ENCODE measurements at places on chromosomes 16 and 17. TPM values are rescaled to one million over a fixed set of nuclear protein-coding genes. Genes with fewer than 3 reads are reported as not detected.

DNA sequence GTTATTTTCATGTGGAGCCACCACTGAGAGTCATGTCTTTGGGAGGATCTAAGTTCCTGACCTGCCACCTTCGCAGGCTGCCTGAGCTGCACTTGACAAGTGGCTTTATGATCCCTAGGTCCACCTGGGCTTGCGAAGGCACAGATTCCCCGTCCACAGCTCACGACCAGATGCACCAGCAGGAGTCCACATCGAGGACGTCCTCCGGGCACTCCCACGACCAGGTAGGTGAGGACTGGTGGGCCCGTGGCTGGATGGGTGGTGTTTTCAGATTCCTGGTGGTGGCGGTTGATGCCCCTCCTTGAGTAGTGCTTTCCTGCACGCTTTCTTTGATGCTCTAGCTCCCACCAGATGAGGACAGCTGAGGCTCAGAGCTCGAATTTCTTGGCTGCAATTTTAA is 14.8 kb downstream of the FAM234A start:
- no peak overlapping the region for H3K27ac ChIP-seq
- no peak overlapping the region for H3K4me3 ChIP-seq
- DNase-seq, result no peak
- H3K4me1 ChIP-seq, result peaks cover 15% of the 10 kb centered on the region

KRT36 gene
- polyA plus RNA-seq, result not detected

IGFALS gene
- 21.0 TPM for polyA plus RNA-seq

GRCh38 chr17:17959520-17960361 is 12.5 kb downstream of the TOM1L2 start:
- no peak for DNase-seq
- peaks cover 64% of the 10 kb centered on the region for H3K4me1 ChIP-seq
- H3K4me3 ChIP-seq, result no peak overlapping the region
- H3K36me3 ChIP-seq, result no peaks in the 10 kb centered on the region

DNA sequence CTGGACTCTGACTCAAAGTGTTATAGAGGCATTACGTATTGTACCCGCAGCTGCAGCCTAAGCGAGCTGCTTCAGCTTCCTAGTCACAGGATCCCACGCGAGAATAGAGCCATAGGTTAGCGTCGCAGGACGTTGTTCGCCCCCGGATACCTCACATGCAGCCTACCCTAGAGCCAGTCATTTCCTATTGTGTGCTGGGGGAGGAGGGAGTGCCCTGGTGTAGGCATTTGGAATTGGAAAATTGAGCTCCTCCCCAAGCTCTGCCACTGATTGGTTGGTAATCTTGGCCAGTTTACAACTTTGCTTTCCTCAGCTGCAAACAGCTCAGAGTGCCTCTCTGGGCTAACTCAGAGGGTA is 530 bp downstream of the NAA60 start:
- H3K27ac ChIP-seq, result peak overlapping the region; percentile 83
- H3K27me3 ChIP-seq, result no peaks in the 10 kb centered on the region
- peaks cover 36% of the 10 kb centered on the region for H3K36me3 ChIP-seq
- DNase-seq, result peak; percentile 36
- H3K4me3 ChIP-seq, result peak overlapping the region; percentile 71

IRX3 gene
- polyA plus RNA-seq, result 22.6 TPM

GRCh38 chr16:24736758-24737157 is 7.3 kb downstream of the TNRC6A start:
- no peaks in the 10 kb centered on the region for H3K27me3 ChIP-seq
- H3K36me3 ChIP-seq, result peaks cover 15% of the 10 kb centered on the region
- no peak overlapping the region for H3K27ac ChIP-seq
- H3K4me1 ChIP-seq, result peaks cover 100% of the 10 kb centered on the region
- no peak for DNase-seq
- no peak overlapping the region for H3K4me3 ChIP-seq

CHTF18 gene
- polyA plus RNA-seq, result 25.1 TPM

DNA sequence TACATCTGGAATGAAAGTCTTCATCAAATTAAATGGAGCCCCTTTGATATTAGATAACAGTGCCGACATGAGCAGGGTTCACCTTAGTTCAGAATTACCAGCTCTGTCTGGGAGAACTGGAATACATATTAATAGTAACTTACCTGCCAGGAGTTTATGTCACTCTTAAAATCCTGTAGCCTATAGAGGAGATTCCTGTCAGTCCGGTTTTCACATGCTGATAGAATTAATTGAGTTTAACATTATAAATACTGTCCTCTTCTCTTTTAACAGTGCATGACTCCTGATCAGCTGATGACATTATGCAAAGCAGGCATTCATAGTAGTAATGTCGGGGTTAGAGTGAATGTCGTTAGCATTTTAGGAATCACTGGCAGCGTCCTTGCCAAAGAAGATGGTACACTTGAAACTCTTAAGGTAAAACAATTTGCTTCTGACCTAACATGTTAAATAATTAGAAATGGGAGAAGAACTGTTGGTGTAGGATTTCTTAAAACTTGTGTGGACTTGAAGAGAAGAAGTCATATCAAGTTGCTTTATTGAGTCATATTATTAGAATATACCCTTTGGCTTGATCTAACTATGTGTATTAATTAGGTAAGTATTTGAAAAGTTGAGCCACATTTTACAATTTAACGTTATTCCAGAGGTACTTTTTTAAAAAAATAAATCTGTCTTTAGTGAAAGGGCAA is 34.3 kb downstream of the HEATR3 start:
- no peak for DNase-seq
- no peaks in the 10 kb centered on the region for H3K4me1 ChIP-seq
- peaks cover 36% of the 10 kb centered on the region for H3K36me3 ChIP-seq
- H3K27me3 ChIP-seq, result no peaks in the 10 kb centered on the region

DNA sequence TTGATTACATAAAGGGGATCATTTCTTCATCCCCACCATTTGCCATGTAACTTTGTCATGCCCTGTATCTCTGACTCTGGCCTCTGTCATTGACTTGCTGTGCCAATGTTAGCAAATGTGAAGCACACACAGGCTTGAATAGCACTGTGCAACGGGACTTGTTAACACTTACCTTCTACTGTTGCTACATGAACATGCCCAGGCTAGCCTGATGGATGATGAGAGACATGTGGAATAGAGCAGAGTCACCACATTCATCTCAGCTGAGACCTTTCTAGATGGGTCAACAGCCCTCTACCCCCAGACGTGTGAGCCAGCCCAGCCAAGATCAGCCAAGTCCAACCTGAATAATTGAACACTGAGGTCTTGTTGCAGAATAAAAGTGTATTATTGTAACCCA is 162.1 kb upstream of the SALL1 start:
- H3K27ac ChIP-seq, result no peak overlapping the region
- H3K4me3 ChIP-seq, result no peak overlapping the region
- H3K27me3 ChIP-seq, result no peaks in the 10 kb centered on the region
- no peak for DNase-seq
- H3K36me3 ChIP-seq, result no peaks in the 10 kb centered on the region
- no peaks in the 10 kb centered on the region for H3K4me1 ChIP-seq

CIAO3 gene
- polyA plus RNA-seq, result 37.2 TPM

DNA sequence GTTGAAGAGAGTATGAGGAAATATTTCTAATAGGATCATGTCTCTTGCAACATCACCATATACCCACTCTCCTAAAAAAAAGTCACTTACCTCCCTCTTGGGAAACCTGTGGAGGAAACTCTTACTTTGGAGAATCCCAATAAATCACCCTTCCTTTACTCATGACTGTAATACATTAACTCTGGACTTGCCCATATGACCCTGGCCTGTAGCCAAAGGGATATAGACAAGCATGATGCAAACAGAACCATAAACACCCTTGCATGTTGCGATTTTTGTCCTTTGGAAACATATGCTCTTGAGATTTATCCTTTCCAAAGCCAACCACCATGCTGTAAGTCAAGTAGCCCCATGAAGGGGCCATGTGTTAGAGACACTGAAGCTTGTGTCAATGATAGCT is 19.5 kb downstream of the CDH11 start:
- no peak overlapping the region for H3K27ac ChIP-seq
- no peaks in the 10 kb centered on the region for H3K36me3 ChIP-seq
- H3K27me3 ChIP-seq, result no peaks in the 10 kb centered on the region
- H3K4me3 ChIP-seq, result no peak overlapping the region

- H3K4me3 ChIP-seq, result no peak overlapping the region
- H3K36me3 ChIP-seq, result no peaks in the 10 kb centered on the region
Observed at GRCh38 chr16:58435779-58436178, 43.5 kb downstream of the GINS3 start.

DNA sequence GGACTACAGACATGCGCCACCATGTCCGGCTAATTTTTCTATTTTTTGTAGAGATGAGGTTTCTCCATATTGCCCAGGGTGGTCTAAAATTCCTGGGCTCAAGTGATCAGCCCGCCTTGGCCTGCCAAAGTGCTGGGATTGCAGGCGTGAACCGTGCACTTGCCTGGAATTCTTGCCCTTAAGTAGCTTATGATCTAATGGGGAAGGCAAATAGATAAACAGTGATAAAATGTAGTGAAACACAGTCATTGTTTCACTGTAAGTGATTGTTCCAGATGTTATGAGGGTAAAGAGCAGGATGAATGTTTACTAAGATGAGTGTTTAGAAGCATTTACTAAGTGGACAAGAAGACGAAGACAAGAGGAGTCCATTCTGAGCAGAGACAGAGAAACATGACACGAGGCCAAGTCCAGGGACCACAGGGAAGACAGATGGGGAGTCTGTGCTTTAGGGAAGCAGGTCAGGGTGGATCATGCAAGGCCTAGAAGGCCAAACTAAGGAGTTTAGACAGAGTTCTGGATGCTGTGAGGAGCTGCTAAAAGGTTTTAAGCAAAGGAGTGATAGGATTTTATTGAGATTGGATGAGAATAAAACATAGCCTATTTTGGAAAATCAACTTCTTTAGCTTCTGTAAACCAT is 36.9 kb downstream of the YPEL2 start:
- no peak overlapping the region for H3K4me3 ChIP-seq
- peak overlapping the region; percentile 86 for H3K27ac ChIP-seq
- no peaks in the 10 kb centered on the region for H3K27me3 ChIP-seq
- H3K36me3 ChIP-seq, result no peaks in the 10 kb centered on the region

KRTAP4-9 gene
- not detected for polyA plus RNA-seq

TMEM106A gene
- polyA plus RNA-seq, result 1.8 TPM

PIK3R5 gene
- 0.90 TPM for polyA plus RNA-seq

GRCh38 chr17:65537845-65538674 is 23.4 kb downstream of the AXIN2 start:
- H3K4me3 ChIP-seq, result no peak overlapping the region
- peaks cover 2% of the 10 kb centered on the region for H3K4me1 ChIP-seq
- DNase-seq, result no peak
- H3K27me3 ChIP-seq, result no peaks in the 10 kb centered on the region
- H3K36me3 ChIP-seq, result peaks cover 80% of the 10 kb centered on the region
- H3K27ac ChIP-seq, result no peak overlapping the region

ZPBP2 gene
- polyA plus RNA-seq, result not detected

PDE6G gene
- 0.93 TPM for polyA plus RNA-seq

DNA sequence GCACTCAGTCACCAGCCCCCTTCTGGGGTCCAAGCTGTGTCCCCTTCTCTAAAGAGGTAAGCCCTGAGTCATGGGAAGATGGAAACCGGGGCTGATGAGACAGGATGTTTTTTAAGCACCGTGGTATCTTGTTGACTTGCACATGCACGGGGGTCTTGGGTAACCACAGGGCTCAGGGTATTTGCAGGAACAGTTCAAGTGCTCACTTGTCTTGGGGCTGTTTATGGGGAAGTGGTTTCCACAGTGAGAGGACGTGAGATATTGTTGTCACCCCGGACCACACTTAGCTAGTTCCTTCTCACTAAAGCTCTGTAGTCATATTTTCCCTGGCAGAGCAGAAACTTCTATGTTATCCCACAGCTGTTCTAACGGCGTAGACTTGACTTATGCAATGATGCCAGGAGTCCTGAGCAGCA is 7.7 kb downstream of the CCL3L1 start:
- no peak for DNase-seq
- peaks cover 10% of the 10 kb centered on the region for H3K27me3 ChIP-seq
- no peaks in the 10 kb centered on the region for H3K4me1 ChIP-seq
- no peak overlapping the region for H3K4me3 ChIP-seq

SLC4A1 gene
- polyA plus RNA-seq, result not detected

DNA sequence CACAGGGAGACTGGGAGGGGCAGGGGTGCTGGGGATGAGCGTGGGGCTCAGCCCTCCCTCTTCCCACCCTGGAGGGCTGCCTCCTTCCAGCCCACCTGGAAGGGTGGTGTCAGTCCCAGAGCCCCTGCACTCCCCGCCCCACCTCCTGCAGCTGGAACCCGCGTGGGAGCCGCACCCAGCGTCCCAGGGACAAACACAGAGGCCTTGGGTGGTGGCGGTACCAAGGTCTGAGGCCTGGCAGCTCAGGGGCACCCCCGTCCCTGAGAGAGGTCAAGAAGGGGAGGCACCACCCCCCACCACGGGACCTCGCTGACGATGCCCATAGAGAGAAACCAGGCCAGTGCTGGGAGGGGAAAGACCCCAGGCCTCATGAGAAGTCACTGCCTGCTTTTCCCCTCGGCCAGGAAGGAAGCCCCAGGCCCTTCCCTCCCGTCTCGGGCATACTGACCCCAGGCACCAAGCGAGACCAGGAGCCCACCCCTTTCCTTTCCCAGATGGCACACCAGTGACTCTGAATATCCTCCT is 4.1 kb downstream of the HS3ST6 start:
- peaks cover 9% of the 10 kb centered on the region for H3K27me3 ChIP-seq
- no peak overlapping the region for H3K4me3 ChIP-seq

DNA sequence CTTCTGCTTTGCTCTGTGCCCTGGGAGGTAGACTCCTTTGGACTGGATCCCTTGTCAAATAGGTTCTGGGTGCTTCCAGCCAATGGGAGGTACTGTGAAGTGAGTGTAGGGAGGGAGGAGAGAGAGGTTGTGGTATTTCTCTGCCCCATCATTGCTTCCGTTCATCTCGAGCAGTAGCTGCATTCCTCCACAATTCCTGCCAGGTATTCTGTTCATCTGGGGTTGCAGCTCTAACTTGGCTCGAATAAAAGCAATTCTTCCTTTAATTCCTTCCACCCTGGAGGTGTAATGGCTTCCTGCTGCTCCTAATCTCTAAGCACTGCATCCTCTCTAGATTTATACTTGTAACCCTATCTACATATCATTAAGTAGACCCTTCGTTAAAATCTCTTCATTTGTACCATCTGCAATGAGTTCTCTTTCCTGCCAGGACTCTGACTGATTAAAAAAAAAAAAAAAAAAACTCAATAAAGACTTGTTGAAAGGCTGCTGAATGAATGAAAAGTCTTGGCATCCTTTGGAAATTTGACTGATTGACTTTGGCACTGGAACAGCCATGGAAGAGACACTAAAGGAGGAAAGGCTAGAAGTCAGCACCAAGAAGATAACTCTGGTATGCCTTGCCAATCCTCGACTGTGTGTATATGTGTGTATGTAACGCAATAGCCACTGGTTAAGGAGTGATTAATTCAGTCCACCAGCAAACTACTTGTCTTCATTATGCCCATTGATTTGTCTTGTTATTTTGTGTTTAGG is 616.9 kb upstream of the SOX9 start:
- H3K27me3 ChIP-seq, result no peaks in the 10 kb centered on the region
- H3K4me3 ChIP-seq, result no peak overlapping the region
- DNase-seq, result no peak
- H3K36me3 ChIP-seq, result no peaks in the 10 kb centered on the region
- no peak overlapping the region for H3K27ac ChIP-seq
